Esophagus squamous epithelium (tissue), 5 donors: ENCODE measurements at places on chromosomes 12 and 14.

DNA sequence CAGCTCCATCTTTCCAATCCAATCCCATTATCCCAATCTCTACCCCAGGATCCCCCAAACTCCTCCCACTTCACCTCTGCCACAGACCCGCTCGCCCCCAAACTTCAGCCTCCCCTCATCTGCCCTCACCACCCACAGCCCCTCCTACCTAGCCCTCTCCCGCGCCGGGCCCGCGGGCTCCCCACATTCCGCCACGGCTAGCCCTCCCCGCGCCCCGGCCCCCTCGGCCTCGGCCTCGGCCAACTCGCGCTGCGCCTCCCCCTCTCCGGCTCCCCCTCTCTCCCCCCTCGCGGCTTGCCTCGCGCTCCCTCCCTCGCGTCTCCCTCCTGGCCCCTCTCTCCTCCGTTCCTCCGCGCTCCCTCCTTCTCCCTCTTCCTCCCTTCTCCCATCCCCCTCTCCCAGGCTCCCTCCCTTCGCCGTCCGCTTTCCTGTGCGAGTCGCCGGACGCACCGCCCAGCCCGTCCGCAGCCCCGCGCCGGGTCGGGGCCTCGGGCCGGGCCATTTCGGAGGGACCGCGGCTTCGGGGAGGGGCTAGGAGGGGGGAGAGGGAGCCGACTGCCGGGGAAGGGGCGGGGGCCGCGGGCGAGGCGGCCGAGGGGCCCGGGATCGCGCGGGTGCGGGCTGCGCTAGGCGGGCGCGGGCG, at the start of gene ATN1:
Gene ATN1, plus strand, starts transcription at position 581 of the 643 bp plus-strand sequence. CDS start 6,043 bp downstream, outside the sequence.
- DNase-seq: no peak

DNA sequence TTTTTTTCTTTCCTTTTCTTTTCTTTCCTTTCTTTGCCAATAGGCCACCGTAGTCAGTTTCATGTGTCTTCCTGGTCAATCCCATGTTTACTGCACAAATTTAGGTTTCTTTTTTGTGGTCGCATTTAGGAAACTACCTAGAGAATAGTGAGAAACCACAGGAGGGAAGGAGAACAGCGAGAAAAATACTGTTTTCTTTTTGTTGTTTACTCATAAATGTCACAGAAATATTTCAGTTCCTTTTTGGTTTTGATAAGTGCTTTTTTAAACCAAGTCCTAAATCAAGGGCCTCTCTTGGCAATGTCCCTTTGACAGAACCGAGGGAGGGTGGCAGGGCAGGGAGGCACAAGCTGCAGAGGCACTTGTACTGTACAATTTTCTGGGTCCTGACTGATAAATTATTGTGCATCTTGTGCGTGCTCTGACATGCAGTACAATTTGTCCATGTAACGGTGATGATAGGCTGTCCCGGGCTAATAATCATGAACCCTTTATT, 326.1 kb downstream of the CACNA1C start:
- DNase-seq: no peak

DNA sequence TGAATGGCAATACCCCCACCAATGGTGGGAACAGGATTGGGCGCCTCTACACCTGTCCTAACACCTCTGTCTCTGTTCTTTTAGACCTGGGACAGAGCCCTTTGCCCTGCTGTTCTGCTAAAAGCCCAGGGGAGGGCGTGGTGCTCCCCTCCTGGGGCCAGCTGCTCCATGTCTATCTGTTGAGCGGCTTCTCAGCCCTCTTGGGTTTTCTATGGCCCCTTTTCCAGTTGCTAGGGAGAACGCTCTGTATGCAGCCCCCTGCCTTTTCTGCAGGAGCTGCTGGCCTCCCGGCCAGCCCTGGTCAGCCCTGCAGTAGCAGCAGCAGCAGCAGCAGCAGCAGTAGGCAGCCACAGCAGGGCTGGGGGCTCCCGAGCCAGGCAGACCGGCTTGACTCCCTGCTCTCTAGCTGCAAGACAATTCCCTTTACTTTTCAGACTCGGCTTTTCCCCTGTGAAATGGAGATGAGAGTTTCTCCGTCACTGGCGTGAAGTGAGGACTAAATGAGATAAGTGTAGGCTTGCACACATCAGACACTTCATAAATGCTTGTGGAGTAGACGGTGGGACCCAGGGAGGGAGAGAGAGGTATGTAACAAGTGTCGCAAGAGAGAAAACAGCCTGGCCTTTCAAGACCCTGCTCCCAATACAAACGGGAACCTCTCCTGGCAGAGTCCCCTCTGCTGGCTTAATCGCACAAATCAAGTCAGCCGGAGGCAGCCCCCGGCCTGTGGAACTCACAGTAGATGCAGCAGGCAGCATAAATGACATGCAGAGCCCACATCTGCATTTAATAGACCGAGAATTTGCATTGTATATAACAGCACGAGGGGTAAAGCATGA, 1.0 kb downstream of the RTL1 start:
- no peak for DNase-seq

- no peak for DNase-seq
These were observed 130.2 kb downstream of the SLC38A6 start for GRCh38 chr14:61111209-61111665.

DNA sequence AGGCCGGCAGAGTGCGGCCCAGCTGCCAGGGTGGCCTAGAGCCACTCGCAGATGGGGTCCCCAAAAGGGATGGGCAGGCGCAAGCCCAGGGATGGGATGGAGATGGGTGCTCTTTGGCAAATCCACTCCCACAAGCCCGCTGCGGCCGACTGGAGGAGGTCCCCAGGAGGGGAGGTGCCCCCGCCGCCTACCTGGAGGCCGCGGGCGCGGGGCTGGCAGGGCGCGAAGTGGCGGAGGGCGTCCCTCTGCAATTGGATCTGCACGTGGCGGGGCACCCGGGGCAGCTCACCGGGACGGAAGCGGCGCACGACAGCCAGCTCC, 730 bp downstream of the PPP1R3E start:
- no peak for DNase-seq

DNA sequence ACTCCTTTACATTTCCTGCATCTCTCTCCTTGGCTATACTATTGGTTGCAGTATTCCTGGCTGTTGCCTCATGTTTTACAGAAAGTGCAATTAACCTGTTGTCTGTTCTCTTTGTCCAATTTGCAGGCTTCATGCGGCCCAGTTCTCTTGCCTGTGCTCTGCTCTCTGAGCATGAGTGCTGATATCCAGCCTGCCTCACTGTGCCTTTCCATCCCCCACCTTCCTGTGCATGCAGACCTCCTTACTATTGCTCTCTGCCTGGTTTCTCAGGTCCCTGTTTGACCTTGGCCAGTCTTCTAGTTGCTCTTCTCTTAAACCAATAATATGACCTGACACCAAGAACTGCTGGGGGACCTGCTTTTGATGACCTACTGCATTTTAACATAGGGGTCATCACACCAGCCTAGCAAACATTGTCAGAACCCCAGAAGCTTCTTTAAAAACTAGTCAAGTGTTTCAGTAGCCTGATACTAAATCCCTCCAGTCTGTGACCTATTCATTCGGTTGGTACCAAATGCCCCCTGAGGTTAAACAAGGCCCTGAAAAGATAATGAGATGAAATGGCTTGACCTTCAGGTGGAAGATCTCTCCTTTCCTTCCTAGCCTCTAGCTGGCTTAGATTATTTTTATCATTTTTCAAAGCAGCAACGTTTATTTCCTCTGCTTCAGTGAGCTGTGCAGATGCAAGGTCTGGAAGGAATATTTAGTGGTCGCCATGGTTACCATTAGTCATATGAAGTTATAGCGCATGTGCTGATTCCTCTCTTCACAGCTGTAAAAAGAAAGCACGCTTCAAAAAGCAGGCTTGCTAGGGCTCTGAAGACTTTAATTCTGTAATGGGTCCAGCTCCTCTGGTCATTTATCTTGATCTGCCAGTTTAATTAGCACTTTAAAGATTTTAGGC, 216.5 kb downstream of the PHLDA1 start:
- no peak for DNase-seq

GRCh38 chr12:75628916-75629315, 117.5 kb upstream of the KRR1 start:
- DNase-seq: no peak

DNA sequence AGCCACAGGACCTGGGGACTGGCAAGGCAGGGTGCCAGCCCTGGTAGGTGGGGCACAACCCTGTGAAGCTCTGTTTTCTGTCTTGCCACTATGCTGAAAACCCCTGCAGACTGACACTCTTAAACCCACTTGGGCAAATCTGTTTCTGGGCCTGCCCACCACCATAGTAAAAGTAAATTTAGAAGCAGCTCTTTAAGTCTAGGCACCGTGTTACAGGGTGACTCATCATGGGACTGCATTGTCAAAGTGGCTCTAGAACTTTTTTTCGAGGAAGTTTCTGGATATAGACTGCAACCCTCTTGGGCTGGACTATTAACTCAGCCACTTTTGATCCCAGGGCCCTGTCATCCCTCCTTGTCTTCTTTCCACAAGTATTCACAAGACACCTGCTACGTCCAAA, 7.7 kb downstream of the TUNAR start:
- DNase-seq: no peak

- DNase-seq: no peak
These were observed 159.5 kb downstream of the ZFP36L1 start for GRCh38 chr14:68633131-68633991.

GRCh38 chr14:66982247-66982646, 207.0 kb upstream of the GARIN2 start:
- no peak for DNase-seq

DNA sequence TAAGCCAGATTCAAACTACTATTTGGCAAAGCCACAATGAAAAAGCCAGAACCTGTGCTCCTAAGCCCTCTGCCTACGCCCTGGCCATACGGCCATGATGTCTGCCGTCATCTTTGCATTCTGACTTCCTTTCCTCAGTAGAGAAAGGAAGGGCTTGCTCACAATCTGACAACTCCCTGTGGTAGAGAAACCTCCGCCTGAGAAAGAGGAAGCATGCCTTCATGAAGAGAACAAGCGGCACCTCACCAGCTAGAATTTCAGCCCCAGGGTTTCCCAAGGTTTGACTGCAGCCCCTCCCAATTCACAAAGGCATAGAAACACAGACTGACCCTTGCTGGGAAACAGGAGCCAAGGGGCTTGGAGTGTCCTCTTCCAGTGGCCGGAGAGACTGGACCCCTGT, 25.7 kb downstream of the TEP1 start:
- DNase-seq: no peak

DNA sequence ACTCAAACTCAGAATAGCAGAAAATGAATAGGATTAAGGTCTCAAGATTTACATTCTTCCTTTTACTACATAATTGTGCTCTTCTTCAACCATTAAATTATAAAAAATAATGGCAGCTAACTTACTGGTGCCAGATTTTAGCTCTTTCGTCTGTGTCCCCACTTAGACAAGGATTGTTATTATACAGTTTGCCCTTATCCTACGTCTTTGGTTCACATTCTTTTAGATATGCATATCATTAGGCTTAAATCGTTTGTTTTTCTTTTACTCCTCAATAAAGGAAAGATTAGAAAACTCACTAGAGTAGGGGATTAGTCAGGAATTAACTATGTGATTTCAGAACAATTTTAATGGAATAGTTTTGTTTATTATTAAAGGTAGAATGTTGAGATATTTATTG, 129.6 kb upstream of the GARIN2 start:
- DNase-seq: no peak

DNA sequence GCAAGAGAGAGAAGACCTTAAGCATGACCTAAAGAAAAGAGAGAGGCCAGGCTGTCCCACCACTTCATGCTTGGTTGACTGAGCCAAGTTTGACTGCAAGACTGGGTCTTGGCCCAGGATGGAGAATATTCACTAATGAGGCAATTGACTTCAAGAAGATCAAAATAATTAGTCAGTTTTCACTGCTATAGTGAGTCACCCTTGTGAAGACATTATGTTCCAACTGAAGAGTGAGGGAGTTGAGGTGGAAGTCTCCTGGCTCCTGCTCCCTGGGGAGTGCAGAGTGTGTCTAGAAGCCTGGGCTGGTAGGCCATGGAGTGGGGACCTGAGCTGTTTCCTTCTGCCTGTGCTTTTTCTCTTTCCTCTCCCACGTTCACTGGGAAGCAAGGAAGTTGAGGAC, 117.6 kb downstream of the CACNA1C start:
- no peak for DNase-seq

DNA sequence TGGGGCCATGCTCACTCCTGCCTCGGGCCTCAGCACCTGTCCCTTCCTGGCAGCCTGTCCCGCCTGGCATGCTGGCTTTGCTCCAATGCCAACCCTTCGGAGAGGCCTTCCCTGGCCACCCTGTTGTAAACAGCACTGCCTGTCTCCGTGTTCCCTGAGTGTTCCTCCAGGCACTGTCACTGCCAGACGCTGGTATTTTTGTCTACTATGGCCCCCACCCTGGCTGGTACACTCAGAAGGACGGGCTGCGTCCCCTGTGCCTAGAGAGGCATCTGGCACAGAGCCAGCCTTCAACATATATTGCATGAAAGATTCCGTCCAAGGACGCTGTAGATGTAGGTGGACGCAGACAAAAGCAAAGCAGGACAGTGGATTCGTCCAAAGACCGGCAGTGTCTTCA, 2.7 kb upstream of the ASPG start:
- no peak for DNase-seq

- no peak for DNase-seq
These were observed 31.0 kb upstream of the LGALS3 start for GRCh38 chr14:55097881-55098560.

DNA sequence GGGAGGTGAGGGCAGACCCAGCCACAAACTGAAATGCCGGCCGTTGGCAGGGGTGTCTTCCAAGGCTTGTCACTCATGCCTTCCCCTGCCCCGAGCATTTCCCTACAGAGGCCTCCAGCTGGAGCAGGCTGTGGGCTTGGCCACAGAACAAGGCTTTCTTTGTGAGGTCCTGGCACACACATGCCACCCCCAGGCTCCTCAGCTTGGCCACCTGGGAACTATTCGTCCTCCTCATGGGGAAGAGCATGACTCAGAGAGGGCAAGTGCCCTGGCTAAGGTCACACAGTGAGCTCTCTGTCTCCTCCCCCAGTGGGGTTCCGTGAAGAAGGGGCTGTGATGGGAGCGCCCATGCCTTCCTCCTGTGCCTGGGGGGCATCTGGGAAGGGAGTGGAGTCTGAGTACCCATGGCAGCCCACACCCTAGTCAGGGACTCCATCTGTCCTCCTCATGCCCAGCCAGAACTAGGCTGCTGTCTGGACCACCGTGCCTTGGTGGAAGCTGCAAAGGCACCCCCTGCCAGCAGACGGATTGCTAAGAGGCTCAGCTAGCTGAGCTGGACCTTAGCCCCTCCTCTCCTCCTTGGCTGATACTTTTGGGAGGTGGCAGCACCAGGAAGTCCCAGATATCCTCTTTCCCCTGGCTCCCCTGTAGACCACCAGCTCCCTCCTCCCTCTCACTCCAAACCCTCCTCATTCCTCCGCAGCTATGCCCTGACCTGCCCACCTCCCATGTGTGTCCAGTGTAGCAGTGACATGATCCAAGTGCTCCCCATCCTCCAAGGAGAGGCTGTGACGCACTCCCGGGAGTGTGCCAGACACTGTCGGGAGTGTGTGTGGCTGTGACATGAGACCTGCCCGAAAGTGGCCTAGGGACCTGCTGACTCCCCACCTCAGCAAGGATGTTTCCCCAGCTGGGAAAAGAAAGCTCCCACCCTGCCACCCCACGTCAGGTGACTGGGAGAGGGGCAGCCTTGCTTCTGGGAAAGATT, 21.4 kb downstream of the ABCB9 start:
- no peak for DNase-seq

- DNase-seq: no peak
These were observed 20.6 kb upstream of the ITGA5 start for GRCh38 chr12:54439521-54440255.
